Posterior vena cava (tissue), 2 donors: ENCODE measurements at places on chromosomes 7 and 10. TPM values are rescaled to one million over a fixed set of nuclear protein-coding genes. Genes with fewer than 3 reads are reported as not detected.

Gene RPEL1
- total RNA-seq: not detected

DNA sequence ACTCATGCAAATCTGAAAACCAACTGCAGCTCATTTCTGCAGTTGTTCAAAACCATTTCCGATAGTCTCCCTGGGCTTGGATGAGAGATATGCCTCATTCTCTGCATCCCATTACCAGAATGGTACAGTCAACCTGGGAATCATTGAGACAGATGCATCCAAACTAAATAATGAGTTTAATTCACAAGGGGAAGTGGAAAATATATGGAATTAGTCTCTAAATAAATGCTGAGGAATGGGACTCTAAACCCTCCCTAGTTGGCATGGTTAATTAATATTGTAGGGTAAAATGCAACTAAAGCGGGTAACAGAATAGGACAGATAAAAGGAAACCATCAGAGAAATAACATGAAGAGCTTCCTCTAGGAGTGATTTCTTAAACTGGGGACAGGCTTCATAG lies 118.9 kb downstream of the AMPH start:
- DNase-seq: no peak

DNA sequence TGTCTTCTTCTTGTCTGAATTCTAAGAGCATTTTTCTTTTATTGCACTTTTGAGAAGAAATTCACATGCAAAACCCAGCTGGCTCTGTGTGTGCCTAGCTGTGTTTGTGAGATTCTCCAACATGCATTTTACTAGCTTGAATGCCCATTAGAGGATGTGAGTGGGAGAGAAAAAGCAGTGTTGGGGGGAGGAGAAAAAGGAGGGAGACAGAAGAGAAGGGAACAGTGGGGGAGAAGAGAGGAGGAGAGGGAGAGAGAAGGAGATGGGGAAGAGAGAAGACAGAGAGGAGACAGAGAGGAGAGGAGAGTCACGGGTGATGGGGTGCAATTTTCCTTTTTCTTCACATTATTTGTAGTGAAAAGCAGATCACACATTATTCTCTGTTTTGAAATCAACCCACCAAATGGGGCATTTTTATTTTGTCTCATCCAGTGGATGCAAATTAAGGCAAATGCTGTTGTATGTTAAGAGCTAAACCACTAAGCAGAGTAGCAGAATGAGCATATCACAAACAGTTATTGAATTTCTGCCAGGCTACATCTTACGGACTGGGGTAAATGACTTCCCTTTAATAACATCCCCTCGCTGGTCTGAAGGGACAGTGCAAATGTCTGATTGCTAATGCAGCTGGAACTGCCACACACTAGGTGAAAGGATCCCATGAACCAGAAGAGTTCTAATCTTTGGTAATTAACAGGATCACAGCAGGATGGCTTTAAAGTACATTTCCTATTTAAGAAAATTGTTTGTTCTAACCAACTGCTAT lies 849 bp downstream of the LRRN3 start:
- DNase-seq: no peak

DNA sequence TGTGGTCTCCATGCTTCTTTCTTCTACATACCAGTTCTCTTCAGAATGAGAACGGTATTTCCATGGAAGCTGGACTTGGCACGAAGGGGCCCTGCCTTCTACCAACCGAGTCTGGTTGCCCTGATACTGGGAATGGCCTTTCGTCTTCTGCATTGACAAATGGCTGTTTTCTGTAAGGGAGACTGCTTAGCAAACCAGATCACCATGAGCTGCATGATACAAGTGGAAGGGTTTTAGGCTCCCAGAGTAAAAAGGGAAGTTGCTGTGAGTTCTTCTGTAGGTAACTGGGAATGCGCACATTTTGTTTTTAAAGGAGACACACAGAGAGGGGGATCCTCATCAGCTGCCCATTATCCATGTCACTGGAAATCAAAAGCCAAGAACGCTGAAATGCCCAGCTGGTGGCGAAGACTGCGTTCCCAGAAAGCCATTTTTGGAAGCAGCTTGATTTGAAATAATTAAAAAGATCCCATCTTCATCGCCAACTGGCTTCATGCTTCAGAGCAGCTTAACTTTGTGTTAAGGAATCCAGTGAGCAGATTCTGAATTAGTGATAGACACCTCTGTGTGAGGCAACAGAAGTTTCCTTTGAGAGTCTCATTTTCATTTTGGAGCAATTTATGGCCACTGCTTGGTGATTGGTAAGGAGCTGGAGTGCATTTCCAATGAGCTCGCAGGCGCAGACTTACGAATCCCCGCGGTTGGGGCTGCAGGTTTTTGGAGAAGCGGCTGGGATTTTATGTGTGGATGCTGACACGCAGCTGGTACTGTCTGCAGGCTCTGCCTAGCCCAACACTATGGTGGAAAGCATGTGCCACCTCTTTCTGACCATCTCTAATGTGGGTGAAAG lies 672.7 kb upstream of the FOXK1 start:
- DNase-seq: no peak
